ENCODE measurements at places on chromosomes 4 and X. TPM values are rescaled to one million over a fixed set of nuclear protein-coding genes. Genes with fewer than 3 reads are reported as not detected.

GRCh38 chr4:154160519-154161301, 330.9 kb downstream of the DCHS2 start:
- DNase-seq, result no peak

DNA sequence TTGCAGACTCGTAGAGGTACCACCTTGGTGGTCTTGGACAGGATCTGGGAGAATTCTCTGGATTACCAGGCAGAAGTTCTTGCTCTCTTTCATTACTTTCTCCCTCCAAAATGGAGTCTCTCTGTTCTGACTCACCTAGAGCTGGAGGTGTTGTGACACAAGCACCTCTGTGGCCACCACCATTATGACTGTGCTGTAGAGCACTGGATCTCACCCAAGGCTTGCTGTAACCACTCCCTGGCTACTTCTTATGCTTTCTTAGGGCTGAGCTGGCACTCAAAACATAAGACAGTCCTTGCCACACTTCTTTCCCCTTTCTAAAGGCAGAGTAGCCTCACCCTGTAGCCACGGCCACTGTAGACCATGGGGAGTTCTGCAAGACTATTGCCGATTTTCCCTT, 296.6 kb upstream of the DIPK2B start:
- DNase-seq, result no peak

GRCh38 chrX:40474205-40474626, 106.6 kb upstream of the ATP6AP2 start:
- DNase-seq, result no peak

DNA sequence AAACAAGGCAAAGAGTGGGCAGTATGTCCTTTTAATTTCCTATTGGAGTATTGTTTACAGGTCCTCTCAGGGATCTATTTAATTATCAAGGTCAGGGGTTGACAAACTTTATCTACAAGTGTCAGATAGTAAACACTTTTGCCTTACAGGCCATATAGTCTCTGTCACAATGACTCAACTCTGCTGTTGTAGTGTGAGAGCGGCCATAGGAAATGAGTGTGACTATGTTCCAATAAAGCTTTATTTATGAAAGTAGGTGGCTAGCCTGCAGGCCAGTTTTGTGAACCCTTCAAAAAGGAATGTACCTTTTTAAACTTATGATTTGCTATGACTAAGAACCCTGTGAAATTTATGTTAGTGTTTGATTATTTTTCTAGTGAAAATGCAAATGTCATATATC, 156.1 kb downstream of the GPAT3 start:
- no peak for DNase-seq

- DNase-seq, result no peak
Measured at GRCh38 chr4:153241970-153242838, 38.0 kb downstream of the TRIM2 start.

DNA sequence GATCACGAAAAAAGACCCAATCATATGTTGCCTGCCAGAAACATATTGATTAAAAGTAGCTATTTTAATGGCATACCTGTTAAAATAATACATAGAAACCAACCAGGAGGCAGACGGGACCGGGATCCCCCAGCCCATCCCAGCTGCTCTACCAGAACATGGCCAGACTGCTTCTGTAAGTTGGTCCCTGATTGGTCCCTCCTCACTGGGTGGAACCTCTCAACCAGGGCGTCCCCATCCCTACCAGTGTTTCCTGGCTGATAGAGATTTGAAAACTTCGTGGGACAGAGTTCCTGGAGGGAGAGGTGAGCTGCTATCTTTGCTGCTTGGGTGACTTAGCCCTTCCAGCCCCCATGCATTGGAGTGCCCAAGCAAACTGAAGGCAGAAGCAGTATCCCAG, 256.2 kb downstream of the TRAM1L1 start:
- no peak for DNase-seq

- DNase-seq, result no peak
Measured at GRCh38 chr4:42390622-42391354, 6.5 kb upstream of the SHISA3 start.

DNA sequence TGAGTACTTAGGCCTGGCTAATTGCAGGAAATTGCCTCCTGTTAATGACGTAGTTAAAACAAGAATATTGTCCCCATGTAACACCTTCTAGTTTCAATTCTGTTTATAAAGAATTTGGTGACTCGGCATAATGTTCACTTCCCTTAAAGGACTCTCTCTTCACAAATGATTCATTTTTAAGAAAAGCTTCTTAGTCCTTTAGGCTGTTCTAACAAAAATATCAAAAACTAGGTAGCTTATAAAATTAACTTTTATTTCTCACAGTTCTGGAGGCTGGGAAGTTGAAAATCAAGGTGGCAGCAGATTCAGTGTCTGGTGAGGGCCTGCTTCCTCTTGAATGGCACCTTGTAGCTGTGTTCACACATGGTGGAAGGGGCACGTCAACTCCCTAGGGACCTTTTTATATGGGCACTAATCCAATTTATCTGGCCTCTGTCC, 23.8 kb downstream of the COL25A1 start:
- DNase-seq, result peak; percentile 32

GRCh38 chr4:8427761-8428287, 12.7 kb downstream of the ACOX3 start:
- DNase-seq, result no peak

DNA sequence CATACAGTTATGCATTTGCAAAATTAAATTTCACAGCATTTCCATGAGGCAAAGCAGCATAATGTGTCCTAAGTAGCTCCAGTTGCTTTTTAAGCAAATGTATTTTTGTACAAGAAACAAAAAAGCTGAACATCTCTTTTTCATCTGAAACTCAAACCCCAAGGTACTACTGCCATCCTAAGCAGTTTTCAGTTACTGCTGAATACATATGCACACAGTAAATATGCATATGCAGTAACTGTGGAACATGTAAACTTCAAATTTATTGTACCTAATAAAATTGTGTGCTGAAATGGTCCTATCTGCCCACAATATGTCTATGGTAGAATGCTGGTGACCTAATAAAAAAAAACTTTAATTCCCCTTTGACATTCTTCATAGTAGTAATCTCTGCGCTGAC, 458.6 kb upstream of the INTU start:
- no peak for DNase-seq

Gene S100P
- total RNA-seq, result 0.90 TPM

Gene SMIM10
- not detected for total RNA-seq

Gene KLHL34
- not detected for total RNA-seq

Gene FMR1NB
- not detected for total RNA-seq

Gene VEGFD
- not detected for total RNA-seq

Gene RPS3A
- total RNA-seq, result 2,962 TPM

Gene PDCL2
- not detected for total RNA-seq

Gene MGAT4D
- not detected for total RNA-seq

Data from GM12878 (cell line).